Left kidney (tissue), 8 donors: ENCODE measurements at places on chromosomes 3 and 15. TPM values are rescaled to one million over a fixed set of nuclear protein-coding genes. Genes with fewer than 3 reads are reported as not detected.

The DNAH1 gene
- 14.8 TPM for polyA plus RNA-seq

The SH2D7 gene
- 0.98 TPM for polyA plus RNA-seq

The LRTM1 gene
- polyA plus RNA-seq, result not detected

The FGD5 gene
- 20.9 TPM for polyA plus RNA-seq

The CSNK1G1 gene
- polyA plus RNA-seq, result 26.3 TPM

The THSD4 gene
- 30.2 TPM for polyA plus RNA-seq

The CLDN18 gene
- 2.7 TPM for polyA plus RNA-seq

The SLC15A2 gene
- 16.0 TPM for polyA plus RNA-seq

DNA sequence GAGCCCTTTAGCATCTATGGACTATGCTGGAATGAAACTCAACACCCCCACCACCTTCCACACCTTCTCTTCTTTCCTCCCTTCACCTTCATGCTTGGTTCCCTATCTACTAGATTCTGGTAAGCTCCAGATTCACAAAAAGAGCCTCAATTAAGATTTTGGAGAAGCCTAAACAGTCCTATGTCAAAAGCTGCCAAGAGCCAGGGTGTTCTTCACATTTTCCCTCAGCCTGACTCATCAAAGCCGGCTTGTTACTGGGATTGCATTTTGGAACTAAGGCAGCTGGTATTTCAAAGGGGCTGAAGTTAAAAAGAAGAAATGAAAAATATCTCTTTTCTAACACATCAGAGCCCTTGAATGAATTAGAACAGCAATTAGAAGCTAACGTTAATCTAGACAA lies 247.7 kb downstream of the MYRIP start:
- DNase-seq, result no peak

DNA sequence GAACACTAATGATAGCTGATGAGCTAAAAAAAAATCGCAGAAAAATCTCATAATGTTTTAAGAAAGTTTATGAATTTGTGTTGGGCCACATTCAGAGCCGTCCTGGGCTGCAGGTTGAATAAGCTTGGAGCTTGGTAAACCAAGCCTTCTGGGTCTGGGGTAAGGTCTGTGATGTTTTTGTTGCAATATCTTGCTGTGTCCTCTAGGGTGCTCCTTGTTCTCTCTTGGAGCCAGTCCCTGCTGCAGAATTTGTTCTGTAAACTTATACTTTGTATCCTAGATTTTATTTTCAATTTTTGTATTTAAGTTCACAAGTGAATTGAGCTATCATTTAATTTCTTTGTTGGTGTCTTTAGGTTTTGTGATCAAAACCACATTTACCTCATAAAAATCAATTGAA lies 143.7 kb downstream of the NR1D2 start:
- DNase-seq, result no peak

DNA sequence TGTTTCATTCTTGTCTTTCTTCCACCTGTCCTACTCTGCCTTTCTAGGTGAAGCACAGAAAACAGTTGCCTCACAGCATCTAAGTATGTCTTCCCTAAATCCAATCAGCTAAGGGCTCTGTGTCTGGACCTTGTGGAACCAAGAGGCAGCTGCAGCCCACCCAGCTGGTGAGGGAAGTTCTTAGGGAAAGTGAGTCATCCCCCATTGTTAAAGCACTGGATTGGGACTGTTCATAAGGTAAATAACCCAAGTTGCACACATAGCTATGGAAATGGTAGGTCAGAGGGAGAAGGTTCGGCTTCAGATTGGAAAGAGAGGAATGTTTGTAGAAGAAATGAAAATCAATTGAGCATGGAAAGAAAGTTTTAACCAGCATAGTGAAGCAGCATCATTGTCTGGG lies 18.0 kb upstream of the ARNT2 start:
- DNase-seq, result no peak

DNA sequence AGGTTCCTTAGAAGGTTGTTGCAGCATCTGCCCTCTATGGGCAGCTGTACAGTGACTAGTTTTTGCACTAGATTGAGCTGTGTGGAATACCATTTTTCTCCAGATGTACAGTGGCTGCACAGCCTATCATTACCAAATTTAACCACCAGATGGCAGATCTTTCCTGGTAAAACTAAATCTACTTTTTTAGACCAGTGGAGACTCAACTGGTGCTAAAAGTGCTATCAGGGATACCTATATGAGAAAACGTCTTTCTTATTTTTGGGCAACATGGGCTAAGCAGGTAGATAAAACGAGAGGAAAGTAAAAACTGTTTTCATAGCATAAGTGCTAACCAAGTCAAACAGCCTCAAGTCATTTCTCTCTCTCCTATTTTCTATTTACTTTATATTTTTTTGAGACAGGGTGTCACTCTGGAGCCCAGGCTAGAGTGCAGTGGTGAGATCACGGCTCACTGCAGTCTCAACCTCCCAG lies 21.2 kb downstream of the IGSF10 start:
- DNase-seq, result peak; percentile 66

DNA sequence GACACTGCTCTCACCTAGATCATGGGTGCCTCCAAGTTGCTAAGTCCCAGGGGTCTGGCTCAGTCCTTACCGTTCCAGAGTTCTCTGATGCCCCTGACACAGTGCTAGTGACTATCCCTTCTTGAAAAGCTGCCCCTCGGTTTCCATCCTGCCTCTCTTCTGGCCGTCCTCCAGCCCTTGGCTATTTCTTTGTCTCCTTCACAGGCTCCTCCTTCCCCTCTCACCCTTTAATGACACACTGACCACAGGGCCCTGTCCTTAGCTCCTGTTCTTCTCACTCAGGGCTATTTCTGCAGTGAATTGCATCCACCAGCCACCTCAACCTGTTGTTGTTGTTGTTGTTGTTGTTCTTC lies 31.1 kb downstream of the SLC28A1 start:
- DNase-seq, result no peak

- no peak for DNase-seq
Measured at GRCh38 chr3:193987186-193987585, 148.8 kb upstream of the HES1 start.

- no peak for DNase-seq
Measured at GRCh38 chr3:52228751-52229291, 3.4 kb upstream of the TLR9 start.

DNA sequence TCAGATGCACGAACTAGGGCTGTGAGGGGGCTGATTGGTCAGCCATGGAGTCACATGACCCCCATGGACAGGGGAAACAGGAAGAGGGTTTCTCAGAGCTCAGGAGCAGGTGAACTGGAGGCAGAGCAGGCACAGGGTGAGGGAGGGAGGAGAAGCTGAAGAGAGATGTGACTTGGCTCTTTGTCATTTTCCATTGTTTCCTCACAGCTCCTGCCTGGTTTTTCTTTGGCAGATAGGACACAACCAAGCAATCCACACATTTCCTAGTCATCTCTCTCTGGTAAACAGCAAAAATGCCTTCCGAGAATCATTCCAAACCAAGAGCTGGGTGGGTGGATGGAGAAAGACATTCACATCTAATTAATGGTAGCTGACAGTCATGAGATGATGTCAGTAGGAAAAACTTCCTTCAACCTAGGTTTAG lies 43.4 kb upstream of the LMCD1 start:
- no peak for DNase-seq

DNA sequence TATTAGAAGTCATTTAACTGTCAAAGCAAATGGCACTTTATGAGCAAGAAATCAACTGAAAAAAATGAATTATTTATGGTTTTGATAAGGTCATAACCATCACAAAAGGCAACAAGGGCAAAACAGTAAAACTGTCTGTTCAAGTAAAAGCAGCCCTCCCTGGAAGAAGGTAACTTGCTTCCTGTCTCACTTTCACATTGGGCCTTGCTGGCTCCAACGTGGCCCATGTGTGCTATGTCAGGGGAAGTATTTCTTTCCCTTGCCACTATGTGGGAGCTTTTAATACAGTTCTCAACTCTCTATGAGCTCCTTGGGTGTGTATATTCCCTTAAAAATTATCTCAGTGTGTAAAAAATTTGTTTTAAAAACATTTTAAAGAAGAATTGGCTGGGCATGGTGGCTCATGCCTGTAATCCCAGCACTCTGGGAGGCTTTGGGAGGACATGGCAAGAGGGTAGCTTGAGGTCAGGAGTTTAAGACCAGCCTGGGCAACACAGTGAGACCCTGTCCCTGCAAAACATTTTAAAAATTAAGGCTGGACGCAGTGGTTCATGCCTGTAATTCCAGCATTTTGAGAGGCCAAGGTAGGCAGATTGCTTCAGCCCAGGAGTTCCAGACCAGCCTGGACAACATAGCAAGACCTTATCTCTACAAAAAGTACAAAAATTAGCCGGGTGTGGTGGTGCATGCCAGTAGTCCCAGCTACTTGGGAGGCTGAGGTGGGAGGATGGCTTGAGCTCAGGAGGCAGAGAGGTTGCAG lies 45.2 kb upstream of the TJP1 start:
- DNase-seq, result no peak

GRCh38 chr3:88031642-88032077 lies 27.1 kb downstream of the CGGBP1 start:
- DNase-seq, result peak; percentile 18

DNA sequence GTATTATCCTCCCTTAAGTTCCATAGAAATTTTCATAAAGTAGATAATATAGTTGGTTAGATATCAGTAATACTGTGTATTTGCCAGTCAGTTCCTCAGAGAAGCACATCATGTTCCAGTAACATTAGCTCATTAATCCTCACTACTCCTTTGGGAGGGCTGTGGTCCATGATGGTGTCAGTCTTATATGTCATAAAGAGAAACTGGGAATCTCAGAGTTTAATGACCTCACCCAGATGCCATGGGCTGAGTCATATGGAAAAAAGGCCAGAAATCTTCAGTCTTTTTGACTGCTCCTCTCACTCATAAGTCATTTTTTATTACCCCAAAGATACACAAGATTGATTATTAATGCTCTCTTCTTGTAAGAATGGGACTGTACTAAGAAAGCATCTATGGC lies 188.6 kb downstream of the CHL1 start:
- no peak for DNase-seq

DNA sequence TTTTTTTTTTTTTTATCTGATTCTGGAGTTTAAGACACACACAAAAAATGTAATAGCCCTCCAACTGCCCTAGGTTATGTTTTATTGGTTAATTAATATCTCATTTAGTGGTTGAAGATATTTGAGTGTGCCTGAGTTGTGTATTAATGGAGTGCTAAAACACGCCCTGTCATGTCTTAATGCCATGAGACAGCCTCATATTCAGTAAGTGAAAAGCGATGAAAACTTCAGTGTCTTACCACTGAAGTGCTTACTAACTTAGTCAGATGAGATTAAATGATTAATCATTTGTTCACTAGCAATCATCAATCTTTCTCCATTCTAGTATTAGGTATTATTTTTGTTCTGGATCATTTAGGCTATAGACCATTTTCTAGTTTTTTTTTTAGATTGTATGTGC lies 544.7 kb upstream of the ROBO2 start:
- no peak for DNase-seq

DNA sequence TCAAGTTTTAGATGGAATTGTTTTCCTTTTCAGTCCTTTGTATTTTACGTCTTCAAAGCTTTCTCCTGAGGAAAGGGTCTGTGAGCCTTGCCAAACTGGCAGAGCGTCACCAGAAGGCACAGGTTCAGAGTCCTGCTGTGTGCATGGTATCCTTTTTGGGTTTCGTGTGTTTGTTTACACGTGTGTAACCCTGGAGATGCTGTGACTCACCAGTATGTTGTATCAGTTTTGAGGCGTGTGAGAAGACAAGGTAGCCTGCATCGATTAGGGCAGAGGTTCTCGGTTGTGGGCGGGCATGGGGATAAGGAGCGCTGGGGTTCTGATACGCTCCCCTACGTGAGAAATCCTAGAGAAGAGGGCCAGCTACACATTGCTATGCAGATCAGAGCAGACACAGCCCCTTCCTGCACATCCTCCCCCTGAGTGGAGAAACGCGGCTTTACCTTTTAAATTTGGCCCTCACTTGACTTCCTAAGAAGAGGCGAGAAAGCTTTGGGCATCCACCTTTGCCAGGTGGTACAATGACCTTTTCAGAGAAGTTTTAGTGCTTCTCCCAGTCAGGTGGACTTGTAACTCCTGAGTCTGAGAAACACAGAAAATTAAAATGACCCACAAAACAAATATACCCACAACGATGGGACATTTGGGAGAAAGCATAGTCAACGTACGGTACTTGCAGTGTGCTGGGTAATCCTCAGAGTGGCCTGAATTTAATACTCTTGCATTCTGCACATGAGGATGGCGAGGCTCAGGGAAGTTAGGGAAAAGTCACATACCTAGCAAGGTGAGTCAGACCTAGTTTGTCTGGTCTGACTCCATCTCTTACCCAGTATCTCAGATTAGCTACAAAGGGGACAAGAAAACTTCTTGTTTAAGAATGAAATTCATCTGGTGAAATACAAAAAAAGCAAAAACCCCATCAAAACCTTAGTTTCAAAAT lies 38.1 kb downstream of the TRAK1 start:
- no peak for DNase-seq

DNA sequence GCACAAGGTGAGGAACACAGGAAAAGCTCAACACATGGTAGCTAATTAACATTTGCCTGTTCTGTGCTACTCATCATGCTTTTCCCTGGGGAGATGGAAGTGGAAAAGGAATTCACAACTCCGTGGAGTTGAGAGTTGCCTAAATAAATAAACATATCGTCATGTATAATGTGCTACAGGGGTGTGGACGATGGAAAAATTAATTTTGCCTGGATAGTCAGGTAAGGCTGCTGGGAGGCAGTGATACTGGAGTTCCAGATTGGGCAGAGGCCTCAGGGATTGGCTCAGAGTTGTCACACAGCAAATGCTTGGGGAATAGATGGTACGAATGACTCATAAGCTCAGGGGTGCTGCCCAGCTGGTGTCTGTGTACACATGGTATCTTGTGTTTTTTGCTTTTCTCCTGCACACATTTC lies 3.1 kb upstream of the ABHD6 start:
- DNase-seq, result no peak

DNA sequence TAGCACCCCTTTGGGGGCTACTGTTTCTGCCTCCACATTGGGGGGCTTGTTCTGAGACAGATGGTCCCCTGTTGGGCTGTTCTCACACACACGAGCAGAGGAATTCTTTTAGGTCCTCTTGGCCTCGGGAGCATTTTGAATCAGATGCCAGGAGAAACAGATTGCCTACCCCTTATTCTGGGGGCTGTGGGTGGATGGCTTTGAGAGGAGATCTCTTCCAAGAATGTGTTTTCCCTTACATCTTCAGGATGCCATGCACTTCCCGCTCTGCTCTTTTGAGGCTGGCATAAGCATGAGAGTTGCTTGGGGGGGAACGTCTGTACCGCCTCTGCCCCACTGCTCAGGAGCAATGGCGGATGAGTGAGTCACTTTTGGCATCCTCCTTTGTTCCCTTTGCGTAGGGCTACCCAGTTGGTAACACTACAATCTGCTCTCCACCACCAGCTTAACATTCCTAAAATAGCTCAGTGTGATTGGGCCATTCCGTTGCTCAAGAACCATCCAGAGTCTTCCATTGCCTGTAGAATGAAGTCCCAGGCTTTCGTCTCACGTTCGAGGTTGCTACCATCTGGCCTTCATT lies 154.4 kb downstream of the RPLP1 start:
- no peak for DNase-seq
